CD4-positive, alpha-beta memory T cell (primary cell): ENCODE measurements at places on chromosomes 12 and 14. TPM values are rescaled to one million over a fixed set of nuclear protein-coding genes. Genes with fewer than 3 reads are reported as not detected.

NTF3 gene
- not detected for polyA plus RNA-seq

CLEC4E gene
- polyA plus RNA-seq: not detected

- H3K27me3 ChIP-seq: no peaks in the 10 kb centered on the region
- H3K27ac ChIP-seq: no peak overlapping the region
- DNase-seq: no peak
- no peaks in the 10 kb centered on the region for H3K4me1 ChIP-seq
Observed at GRCh38 chr14:46793144-46793543, 141.6 kb upstream of the RPL10L start.

GRCh38 chr12:57893431-57894353, 47.2 kb upstream of the CTDSP2 start:
- H3K4me1 ChIP-seq: peaks cover 61% of the 10 kb centered on the region
- no peak overlapping the region for H3K27ac ChIP-seq
- no peaks in the 10 kb centered on the region for H3K27me3 ChIP-seq
- DNase-seq: no peak

DNA sequence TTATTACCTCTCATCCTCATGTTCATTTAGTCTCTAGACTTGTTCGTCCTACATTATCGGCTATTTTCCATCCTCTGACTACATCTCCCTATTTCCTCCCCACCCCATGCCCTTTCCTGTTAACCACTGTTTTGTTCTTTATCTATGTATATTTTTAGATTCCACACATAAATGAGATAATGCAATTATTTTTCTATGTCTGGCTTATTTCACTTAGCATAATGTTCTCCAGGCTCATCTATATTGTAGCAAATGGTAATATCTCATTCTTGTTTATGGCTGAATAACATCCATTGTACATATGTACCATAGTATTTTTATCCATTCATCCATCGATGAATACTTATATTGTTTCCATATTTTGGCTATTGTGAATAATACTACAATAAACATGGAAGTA, 84.6 kb upstream of the PTPRR start:
- no peak overlapping the region for H3K27ac ChIP-seq
- no peaks in the 10 kb centered on the region for H3K36me3 ChIP-seq
- no peak overlapping the region for H3K4me3 ChIP-seq
- no peaks in the 10 kb centered on the region for H3K27me3 ChIP-seq

GRCh38 chr12:19474147-19474546, 34.9 kb downstream of the AEBP2 start:
- DNase-seq: no peak
- H3K4me1 ChIP-seq: no peaks in the 10 kb centered on the region

DNA sequence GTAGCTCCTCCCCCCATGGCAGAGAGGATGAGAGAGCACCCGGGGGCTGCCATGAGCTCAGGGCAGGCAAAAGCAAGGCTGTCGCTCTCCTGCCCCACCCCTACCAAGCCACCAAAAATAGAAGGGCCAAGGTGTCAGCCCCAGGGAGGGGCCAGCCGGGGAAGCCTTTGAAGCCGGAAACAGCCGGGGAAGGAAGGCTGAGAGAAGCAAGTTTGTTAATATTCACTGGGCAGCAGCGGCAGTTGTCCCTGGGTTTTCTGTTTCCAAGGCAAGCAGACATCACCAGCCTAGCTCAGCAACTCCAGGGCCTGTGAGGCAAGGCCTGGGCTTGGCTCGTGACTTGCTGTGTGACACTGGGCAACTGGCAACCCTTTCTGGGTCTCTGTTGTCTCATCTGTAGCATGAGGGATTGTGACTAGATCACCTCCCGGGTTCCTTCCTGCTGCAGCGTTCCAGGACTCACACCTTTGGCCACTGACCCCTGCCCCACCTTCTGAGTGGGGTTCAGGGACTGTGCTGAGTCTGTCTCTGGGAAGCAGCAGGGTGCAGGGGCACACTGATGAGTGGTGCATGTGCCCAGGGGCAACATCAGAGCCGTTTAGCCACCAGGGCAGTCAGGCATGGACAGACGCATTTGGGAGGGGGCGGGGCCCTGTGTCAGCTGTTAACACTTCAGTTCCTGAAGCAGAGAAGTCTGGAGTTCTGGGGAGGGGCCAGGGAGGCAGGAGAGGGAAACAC, 24.3 kb downstream of the SYNDIG1L start:
- H3K36me3 ChIP-seq: no peaks in the 10 kb centered on the region
- H3K27me3 ChIP-seq: no peaks in the 10 kb centered on the region
- peaks cover 26% of the 10 kb centered on the region for H3K4me1 ChIP-seq
- H3K4me3 ChIP-seq: no peak overlapping the region
- peak; percentile 55 for DNase-seq
- H3K27ac ChIP-seq: peak overlapping the region; percentile 34

- no peak overlapping the region for H3K4me3 ChIP-seq
- no peak overlapping the region for H3K27ac ChIP-seq
- H3K36me3 ChIP-seq: no peaks in the 10 kb centered on the region
Observed at GRCh38 chr14:93709249-93709648, 79.0 kb downstream of the PRIMA1 start.

DNA sequence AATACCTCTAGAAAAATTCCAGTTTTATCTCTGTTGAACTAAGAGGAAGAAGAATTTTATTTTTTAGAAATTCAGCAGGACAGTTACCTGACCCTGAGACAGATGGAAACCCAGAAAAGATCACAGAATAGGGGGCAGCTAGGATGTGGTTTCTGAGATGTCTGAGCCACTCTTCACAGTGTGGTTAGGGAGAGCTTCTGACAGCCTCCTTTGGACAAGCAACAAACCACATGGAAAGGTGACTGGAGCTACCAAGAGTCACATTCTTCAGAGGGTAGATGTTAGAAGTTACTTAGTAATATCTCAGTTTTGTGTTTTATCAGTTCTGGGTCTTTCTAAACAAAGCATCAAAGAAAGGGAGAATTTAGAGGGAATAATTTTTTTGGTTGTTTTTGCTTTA, 117.3 kb upstream of the NAP1L1 start:
- no peaks in the 10 kb centered on the region for H3K4me1 ChIP-seq
- H3K4me3 ChIP-seq: no peak overlapping the region
- no peaks in the 10 kb centered on the region for H3K27me3 ChIP-seq

GRCh38 chr14:81533536-81534343, at the start of gene SEL1L:
SEL1L (minus strand) TSS chr14:81533853; CDS start chr14:81533744, 109 bp downstream.
- H3K27me3 ChIP-seq: no peaks in the 10 kb centered on the region
- H3K4me1 ChIP-seq: peaks cover 53% of the 10 kb centered on the region
- peak within 1 kb of the TSS; percentile 84 for H3K4me3 ChIP-seq
- H3K27ac ChIP-seq: peak within 1 kb of the TSS; percentile 86
- H3K36me3 ChIP-seq: no peaks in the 10 kb centered on the region
- DNase-seq: peak; percentile 99

- H3K27me3 ChIP-seq: no peaks in the 10 kb centered on the region
- no peak overlapping the region for H3K4me3 ChIP-seq
- H3K27ac ChIP-seq: no peak overlapping the region
- H3K4me1 ChIP-seq: no peaks in the 10 kb centered on the region
Observed at GRCh38 chr14:35789651-35790050, 19.4 kb downstream of the RALGAPA1 start.
